ENCODE measurements at places on chromosomes 11 and 22.

- DNase-seq = no peak
Observed at GRCh38 chr22:40410731-40411505, 40.5 kb downstream of the SGSM3 start.

GRCh38 chr11:88307749-88308425 lies 29.6 kb downstream of the CTSC start:
- no peak for DNase-seq

GRCh38 chr22:25447067-25447685 lies 117.3 kb upstream of the GRK3 start:
- no peak for DNase-seq

GRCh38 chr11:2375341-2375853 lies 1.7 kb upstream of the CD81 start:
- DNase-seq = no peak

- no peak for DNase-seq
Observed at GRCh38 chr22:34804604-34805003, 261.4 kb upstream of the ISX start.

DNA sequence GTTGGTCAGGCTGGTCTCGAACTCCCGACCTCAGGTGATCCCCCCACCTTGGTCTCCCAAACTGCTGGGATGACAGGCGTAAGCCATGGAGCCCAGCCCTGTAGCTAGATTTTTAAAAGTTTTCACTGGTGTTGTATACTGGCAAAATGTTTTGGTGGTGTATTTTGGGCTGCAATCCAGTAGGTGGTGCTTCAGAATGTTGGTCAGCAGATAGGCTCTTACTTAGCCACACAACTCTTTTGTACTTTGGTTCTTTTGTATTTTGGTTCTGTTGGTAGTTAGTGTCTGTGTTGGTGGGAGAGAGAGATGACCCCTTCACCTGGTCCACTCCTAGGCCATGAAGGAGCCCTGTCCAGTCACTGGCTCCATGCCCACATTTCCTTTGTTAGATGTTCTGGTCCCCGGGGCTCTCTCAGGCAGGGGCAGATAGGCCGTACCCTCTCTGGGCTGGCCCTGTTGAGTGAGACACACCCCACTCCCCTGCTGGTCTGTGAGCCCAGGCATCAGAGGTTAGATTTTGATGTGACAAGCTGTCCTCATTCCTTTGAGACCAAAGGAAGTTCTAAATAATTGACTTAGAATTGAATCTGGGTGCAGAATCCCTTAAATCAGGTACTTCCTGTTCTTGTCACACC lies 123.8 kb downstream of the DDX10 start:
- no peak for DNase-seq

DNA sequence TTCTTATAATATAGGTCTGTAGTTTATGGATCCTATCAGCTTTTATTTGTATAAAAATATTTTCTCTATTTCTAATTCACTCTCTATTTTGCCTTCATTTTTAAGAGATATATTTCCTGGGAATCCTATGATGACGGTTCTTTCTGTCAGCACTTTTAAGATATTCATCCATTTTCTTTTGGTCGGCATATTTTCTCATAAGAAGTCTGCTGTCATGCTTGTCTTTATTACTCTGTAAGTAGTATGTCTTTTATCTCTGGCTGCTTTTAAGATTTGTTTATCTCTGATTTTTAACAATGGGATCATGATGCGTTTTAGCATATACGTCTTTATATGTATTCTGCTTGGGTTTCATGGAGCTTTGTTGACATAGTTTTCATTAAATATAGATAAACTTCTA lies 175.5 kb downstream of the SNX19 start:
- DNase-seq = no peak

Data from GOT3 (cell line).